ENCODE measurements at places on chromosomes 16 and 17. TPM values are rescaled to one million over a fixed set of nuclear protein-coding genes. Genes with fewer than 3 reads are reported as not detected.

DNA sequence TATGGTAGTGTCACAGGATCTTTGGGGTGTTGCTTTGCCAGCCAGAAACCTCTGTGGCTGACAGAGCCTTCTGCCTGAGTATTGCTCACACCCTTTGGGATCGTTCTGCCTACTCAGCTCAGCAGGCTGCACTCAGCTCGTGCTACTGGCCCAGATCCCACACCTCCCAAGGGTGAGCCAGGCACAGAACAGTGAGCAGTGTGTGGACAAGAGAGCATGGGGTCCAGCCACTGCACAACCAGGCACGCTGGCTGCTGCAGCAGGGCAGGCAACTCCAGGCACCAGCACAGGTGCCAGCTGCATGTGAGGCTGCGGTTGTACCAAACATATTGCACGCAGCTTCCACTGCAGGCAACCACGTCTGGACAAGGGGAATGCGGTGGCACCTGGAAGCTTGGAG lies 84.9 kb downstream of the CYB561 start:
- DNase-seq = no peak

GRCh38 chr16:69662901-69663300 lies 63.5 kb downstream of the NQO1 start:
- no peak for DNase-seq

GRCh38 chr16:56354746-56355145 lies 70.6 kb downstream of the AMFR start:
- no peak for DNase-seq

- DNase-seq = no peak
Observed at GRCh38 chr17:8022360-8023003, 16.4 kb upstream of the ALOX15B start.

DNA sequence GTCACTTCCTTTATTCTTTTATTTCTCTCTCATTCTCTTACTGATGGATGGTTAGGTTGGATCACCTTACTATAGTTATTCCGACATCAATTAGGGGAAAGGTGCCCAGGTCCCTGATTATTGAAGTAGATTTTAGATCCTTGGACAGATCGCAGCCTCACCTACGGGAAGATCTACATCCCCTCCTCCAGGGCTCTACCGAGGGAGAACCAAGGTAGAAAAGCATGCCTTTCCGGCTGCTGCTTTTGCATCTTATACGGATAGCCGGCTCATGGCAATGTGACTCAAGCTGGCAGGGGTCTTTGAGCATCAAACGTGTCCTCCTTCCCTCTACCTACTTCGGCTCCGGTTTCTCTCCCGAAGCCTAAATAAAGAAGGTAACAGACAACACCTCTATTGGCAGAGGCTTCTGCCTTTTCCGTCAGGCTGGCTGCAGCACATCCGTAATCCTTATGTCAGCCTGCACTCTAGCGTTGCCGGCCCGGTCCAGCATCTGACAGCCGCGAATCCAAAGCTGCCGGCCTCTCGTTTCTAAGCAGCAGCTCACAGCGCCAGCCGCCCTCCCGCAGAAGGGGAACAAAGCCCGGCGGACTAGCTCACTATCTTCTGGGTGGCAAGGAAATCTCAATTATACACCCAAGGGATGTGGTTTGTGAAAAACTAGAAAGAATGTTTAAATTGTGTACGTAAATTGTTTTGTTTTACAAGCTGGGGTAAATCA lies 46.9 kb downstream of the IRX6 start:
- peak; percentile 75 for DNase-seq

DNA sequence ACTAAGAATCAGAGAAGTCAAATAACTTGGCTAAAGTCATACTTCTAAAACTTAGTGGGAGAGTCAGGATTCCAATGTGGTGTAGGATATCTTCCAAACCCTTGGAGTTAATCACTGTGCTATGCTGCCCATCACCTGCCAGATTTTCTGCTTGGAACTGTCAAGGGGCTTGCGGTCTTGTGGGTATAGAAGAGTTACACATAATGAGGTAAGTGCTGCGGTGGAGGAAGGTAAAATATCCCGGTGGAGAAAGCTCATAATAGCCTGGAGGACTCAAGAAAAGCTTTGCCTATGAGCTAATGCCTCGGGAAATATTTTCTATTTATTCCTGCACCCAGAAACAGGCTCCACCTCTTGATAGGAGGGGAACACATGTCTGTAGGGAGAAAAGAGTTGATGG lies 195.6 kb downstream of the UTP18 start:
- no peak for DNase-seq

- no peak for DNase-seq
Observed at GRCh38 chr16:68183046-68183445, 52.9 kb downstream of the ESRP2 start.

GRCh38 chr17:3669085-3669347 lies 404 bp downstream of the EMC6 start:
- no peak for DNase-seq

- no peak for DNase-seq
Observed at GRCh38 chr17:63250830-63251229, 195.3 kb downstream of the CYB561 start.

- DNase-seq = no peak
Observed at GRCh38 chr16:69827524-69827923, 65.4 kb downstream of the WWP2 start.

GRCh38 chr16:83011939-83012338 lies 385.2 kb downstream of the CDH13 start:
- no peak for DNase-seq

GRCh38 chr16:86306811-86307513 lies 203.4 kb upstream of the FOXF1 start:
- DNase-seq = no peak

DNA sequence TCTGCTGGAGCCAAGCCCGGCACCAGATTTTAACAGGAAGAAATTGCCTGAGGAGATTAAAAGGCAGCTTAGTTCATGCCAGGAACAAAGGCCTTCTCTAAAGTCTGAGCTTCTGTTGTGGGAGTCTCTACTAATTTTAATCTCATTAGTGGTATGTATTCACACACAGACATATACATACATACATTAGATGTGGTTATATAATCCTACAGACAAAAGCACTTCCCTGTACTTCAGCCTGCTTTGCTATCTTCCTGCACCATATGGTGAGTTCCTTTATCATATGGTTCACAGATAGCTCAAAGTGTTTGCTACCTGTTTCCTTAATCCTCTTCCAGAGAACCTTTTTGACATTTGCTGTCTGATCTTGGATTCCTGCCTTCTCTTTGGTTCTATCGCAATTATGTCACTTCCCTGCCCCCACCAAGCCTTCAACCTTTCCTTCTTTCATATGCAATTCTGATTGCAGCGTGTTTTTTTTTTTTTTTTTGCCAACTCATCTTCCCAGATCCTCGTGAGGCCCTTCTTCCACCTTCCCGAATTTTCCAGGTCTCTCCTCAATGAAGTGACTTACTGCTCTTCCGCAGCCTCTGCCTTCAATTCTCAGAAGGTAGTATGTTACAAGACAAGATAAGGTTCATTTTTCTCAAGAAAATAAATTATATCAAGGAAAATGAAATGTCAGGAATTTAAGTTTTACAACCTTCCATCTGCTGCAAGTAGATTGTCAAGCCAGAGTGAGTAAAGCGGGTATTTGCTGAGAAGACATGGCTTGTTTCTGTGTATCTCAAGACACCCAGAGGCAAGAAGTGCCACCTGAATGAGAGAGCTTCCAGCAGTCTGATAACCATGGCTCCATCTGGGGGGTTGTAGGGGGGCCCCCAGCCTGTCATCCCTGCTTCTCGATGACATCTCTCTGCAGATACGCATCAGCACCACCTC lies 120.2 kb upstream of the CACNG3 start:
- no peak for DNase-seq

GRCh38 chr17:2067608-2068024 lies 12.7 kb downstream of the HIC1 start:
- DNase-seq = no peak

GRCh38 chr17:4551141-4551540 lies 4.0 kb downstream of the MYBBP1A start:
- DNase-seq = no peak

- no peak for DNase-seq
Observed at GRCh38 chr16:56222474-56222997, 31.2 kb downstream of the GNAO1 start.

GRCh38 chr17:3959295-3959899 lies 4.8 kb downstream of the ATP2A3 start:
- DNase-seq = no peak

DNA sequence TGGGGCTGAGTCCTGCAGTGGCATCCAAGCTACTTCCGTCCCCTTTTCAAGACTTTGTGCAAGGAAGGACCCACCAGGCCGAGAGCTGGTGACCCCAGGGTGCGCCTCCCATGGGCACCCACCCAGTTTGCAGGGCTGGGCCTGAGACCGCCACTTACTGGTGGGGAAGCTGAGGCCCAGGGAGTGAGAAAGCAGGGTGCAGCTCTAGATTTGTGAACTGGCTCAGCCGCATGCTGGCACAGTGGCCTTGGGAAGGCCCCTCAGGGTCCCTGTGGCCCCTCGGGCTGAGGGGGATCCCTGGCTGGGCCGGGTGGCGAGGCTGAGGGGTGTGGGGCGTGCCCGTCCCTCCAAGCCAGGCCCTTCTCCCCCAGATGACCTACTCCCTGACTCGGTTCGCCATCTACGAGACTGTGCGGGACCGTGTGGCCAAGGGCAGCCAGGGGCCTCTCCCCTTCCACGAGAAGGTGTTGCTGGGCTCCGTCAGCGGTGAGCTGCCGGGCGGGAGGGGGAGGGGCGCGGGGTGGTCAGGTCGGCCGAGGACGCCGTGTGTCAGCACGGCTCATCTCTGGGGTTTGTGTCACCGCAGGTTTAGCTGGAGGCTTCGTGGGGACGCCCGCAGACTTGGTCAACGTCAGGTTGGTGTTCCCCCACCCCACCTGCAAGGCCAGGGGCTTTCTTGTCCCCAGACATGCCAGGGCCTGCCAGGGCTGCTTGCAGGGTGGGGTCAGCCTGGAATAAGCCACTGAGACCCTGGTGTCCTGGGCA lies 3.2 kb downstream of the SLC25A10 start:
- DNase-seq = no peak

- peak; percentile 76 for DNase-seq
Observed at GRCh38 chr16:89489040-89489897, 1.1 kb downstream of the ANKRD11 start.

DNA sequence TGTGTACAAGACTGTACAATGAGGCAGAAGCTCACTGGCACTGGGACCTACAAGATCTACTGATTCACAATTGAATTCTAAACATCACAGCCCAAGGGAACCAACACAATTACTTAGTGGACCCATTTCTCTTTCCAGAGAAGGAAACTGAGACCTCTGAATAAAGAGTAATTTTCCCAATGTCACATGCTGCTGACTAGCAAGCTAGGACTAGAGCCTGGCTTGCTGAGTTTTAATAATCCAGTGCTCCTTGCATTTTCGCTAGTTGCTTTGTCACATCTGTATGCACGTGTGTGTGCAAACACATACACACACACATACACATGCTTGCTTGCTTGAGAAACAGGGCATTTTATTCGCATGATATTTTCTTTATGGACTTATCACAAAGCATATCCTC lies 3.9 kb upstream of the LPO start:
- DNase-seq = no peak

- no peak for DNase-seq
Observed at GRCh38 chr16:30439720-30440348, 5.8 kb downstream of the SEPHS2 start.

DNA sequence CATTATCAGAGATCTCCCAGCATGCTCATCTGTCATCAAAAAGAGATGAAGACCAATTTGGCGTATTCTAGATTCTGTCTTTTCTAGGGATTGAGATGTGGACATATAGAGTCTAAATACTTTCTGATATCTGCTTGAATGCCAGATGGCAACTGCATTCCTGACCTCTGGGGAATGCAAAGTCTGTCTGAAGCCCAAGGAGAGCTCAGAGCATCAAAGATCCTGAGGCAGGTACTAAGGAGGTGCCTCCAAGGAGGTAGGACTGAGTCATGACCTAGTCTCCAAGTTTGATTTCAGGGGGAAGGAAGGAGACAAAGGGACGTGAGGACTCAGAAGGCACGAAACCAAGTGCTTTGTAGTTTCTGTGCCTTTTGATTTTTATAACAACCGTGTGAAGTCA lies 448.4 kb downstream of the HS3ST3B1 start:
- no peak for DNase-seq

GRCh38 chr17:45264988-45265387 lies 3.1 kb upstream of the SPATA32 start:
- no peak for DNase-seq

GRCh38 chr17:56119191-56119590 lies 34.1 kb upstream of the ANKFN1 start:
- DNase-seq = no peak

DNA sequence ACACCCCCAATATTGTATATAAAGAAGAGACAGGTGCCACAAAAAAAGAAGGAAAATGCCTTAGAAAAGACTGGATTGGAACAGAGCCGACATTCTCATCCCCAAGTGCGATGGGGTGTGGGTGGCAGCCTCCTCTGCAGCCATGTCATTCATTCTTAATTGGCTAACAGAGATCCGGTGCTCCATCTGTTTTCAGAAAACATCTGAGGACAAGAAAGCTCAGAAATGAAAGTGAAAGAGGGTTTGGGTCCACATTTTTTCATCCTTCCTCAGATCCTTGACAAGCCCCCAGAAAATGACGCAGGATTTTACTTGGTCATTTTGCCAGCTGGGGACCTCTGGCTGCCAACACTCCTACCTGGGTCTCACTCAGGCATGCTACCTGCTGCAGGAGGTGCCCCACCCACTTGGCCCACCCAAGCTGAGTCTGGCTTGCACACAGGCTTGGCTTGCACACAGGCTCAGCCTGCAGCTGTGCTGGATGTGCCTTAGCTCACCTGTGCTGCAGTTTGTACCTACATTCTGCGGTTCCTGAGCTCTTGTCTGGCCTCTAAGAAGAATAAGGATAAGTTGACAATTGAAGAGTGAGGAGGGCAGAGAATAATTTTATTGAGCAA lies 21.9 kb downstream of the KIF2B start:
- no peak for DNase-seq

Gene CIITA
- total RNA-seq = 9.4 TPM

Gene CIBAR2
- not detected for total RNA-seq

Gene GPR142
- not detected for total RNA-seq

Gene CDK5R1
- 1.5 TPM for total RNA-seq

Gene IFI35
- 11.5 TPM for total RNA-seq

Gene PRAC1
- not detected for total RNA-seq

Gene MILR1
- total RNA-seq = 2.5 TPM

Gene CHST4
- total RNA-seq = not detected

Gene CHD3
- total RNA-seq = 15.6 TPM

Gene PIMREG
- 0.19 TPM for total RNA-seq

Gene ABCA10
- 4.2 TPM for total RNA-seq

Gene C16orf54
- total RNA-seq = 0.63 TPM

Gene NT5C3B
- total RNA-seq = 18.3 TPM
